ENCODE measurements at places on chromosomes 16 and 17. TPM values are rescaled to one million over a fixed set of nuclear protein-coding genes. Genes with fewer than 3 reads are reported as not detected.

OTOA gene
- not detected for total RNA-seq

- DNase-seq = no peak
- no peak overlapping the region for H3K4me3 ChIP-seq
- peaks cover 2% of the 10 kb centered on the region for H3K36me3 ChIP-seq
- H3K27ac ChIP-seq = no peak overlapping the region
- no peaks in the 10 kb centered on the region for H3K27me3 ChIP-seq
Measured at GRCh38 chr17:17362540-17362930, 59.4 kb downstream of the NT5M start.

GRCh38 chr16:57148481-57148880 is 37.4 kb downstream of the PSME3IP1 start:
- peaks cover 12% of the 10 kb centered on the region for H3K36me3 ChIP-seq
- no peak overlapping the region for H3K4me3 ChIP-seq
- no peaks in the 10 kb centered on the region for H3K27me3 ChIP-seq
- H3K27ac ChIP-seq = no peak overlapping the region
- H3K4me1 ChIP-seq = peaks cover 33% of the 10 kb centered on the region
- no peak for DNase-seq

CHST5 gene
- total RNA-seq = not detected

DNA sequence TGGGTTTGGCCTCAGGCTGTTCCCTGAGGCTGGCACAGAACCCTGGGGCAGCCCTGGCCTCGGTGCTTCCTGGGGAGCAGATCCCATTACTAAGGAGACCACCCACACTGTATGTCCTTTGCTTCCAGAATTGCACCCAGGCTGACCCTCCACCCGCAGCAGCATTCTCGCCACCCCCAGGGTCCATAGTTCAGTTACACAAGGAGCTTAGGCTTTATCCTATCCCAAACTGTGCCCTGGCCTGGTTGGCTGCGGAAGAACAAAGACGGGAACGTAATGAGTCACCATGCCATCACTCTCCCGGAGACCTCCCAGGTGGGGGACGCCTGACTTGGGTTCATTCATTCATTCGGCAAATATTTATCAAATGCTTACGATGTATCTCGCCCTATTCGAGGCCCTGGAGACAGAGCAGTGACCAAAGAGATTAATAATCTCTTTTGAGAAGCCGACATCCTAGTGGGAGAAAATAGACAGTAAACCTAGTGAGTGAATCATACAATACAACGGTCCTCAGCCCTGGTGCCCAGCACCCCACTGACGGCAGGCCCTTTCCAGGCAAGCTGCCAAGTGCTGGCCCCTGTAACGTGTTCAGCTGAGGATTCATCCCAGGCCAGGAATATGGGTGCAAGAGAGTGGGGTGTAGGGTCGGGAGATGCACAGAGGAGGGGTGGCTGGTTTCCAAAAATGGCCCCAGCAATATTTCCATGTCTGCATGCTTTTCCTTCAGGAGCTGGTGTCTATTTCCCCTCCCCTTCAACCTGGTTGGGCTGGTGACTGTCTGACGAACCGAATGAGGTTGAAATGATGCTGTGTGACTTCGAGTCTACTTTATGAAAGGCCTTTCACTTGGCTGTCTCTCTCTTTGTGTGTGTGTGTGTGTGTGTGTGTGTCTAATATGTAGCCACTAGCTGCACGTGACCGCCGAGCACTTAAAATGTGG is 134.2 kb downstream of the MGAT5B start:
- H3K4me3 ChIP-seq = no peak overlapping the region
- H3K4me1 ChIP-seq = peaks cover 20% of the 10 kb centered on the region
- no peak for DNase-seq
- no peaks in the 10 kb centered on the region for H3K36me3 ChIP-seq
- no peak overlapping the region for H3K27ac ChIP-seq
- H3K27me3 ChIP-seq = no peaks in the 10 kb centered on the region

DNA sequence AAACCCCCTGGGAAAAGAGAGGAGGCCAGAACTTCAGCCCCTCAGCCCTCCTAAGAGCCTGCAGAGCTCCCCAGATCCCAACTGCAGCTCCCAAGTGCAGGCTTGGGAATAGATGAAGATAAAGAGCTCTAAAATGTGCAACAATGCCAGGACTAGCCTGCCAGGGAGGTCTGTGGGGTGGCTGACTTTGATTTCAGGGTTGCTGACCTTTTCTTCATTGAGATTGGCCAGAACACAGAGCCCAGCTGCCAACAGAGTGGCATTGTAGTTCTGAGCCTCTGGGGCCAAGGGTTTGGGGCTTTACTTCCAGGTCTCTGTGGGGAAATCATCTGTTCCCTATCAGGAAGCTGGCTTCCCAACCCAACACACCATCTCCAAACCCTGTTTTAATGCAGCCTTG is 120.6 kb downstream of the COPRS start:
- peaks cover 14% of the 10 kb centered on the region for H3K27me3 ChIP-seq
- no peak overlapping the region for H3K27ac ChIP-seq
- H3K4me3 ChIP-seq = no peak overlapping the region

MARVELD3 gene
- not detected for total RNA-seq

DNA sequence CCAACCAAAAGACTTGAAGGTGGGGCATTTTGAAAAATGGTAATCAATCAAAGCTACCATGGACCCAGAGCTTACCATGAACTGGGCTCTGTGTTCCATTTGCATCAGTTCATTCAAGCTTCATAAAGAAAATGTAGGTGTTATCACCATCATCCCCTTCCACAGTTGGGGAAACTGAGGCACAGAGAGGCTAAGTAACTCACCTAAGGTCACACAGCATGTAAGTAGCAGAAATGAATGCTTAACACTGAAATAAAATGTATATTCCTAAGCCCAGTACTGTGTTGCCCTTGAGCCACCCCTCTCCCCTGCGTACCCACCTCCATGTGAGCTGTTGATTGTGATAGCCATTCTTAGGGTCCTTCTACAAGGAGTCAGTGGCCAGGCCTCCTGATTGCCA is 83.6 kb downstream of the VAT1L start:
- no peaks in the 10 kb centered on the region for H3K36me3 ChIP-seq
- no peak overlapping the region for H3K27ac ChIP-seq
- DNase-seq = no peak
- H3K27me3 ChIP-seq = peaks cover 10% of the 10 kb centered on the region

WNK4 gene
- total RNA-seq = 0.26 TPM

PLA2G10 gene
- total RNA-seq = not detected

- H3K27ac ChIP-seq = no peak overlapping the region
- H3K4me3 ChIP-seq = no peak overlapping the region
- no peaks in the 10 kb centered on the region for H3K4me1 ChIP-seq
- H3K36me3 ChIP-seq = no peaks in the 10 kb centered on the region
Measured at GRCh38 chr17:58060596-58061191, 22.5 kb upstream of the DYNLL2 start.

DNA sequence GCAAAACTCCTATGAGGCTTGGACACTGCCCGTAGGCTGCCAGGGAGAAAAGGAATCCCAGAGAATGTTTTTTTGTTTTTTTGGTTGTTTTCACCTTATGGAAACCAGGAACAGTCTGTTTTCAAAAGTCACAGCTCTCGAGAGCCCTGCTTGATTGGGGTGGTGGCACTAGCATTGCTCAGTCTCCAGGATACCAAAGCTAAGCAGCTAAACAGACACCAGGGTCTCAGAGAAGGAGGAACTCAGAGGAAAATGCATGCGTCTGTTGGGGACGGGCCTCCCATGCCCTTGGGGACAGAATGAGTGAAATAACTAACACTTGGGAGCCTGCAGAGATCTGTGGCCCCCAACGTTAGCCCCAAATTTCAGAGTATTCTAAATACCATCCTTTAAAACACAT is 178.8 kb downstream of the SOX9 start:
- DNase-seq = no peak
- no peaks in the 10 kb centered on the region for H3K4me1 ChIP-seq
